ENCODE measurements at places on chromosomes 13 and 19. TPM values are rescaled to one million over a fixed set of nuclear protein-coding genes. Genes with fewer than 3 reads are reported as not detected.

The SLAIN1 gene
- total RNA-seq, result 14.8 TPM

The ZNF667 gene
- total RNA-seq, result 9.1 TPM

The ADGRE3 gene
- 1.3 TPM for total RNA-seq

The PLA2G4C gene
- 20.6 TPM for total RNA-seq

The LILRB3 gene
- 18.0 TPM for total RNA-seq

The TMPRSS9 gene
- 0.23 TPM for total RNA-seq

The ZNF575 gene
- 1.8 TPM for total RNA-seq

The LAIR1 gene
- total RNA-seq, result 13.8 TPM

The SIGLEC14 gene
- 1.6 TPM for total RNA-seq

The MYO16 gene
- 4.7 TPM for total RNA-seq

The KRTDAP gene
- not detected for total RNA-seq

The APOC4 gene
- total RNA-seq, result not detected

The MYO1F gene
- 20.0 TPM for total RNA-seq

The S1PR4 gene
- total RNA-seq, result 4.8 TPM

The ZNF433 gene
- 26.7 TPM for total RNA-seq

The LRRC63 gene
- 0.12 TPM for total RNA-seq

The RAB3A gene
- 8.8 TPM for total RNA-seq

The FAM124A gene
- total RNA-seq, result 3.7 TPM

The PSG5 gene
- total RNA-seq, result not detected

The RAB3D gene
- total RNA-seq, result 24.9 TPM

The HSH2D gene
- total RNA-seq, result 2.6 TPM

The SSC5D gene
- 5.3 TPM for total RNA-seq

The SLC1A6 gene
- total RNA-seq, result 0.47 TPM

The MYH14 gene
- total RNA-seq, result 33.0 TPM

The CGB8 gene
- not detected for total RNA-seq

Measured in metanephros (tissue), 2 donors.